NCI-H1694 (cell line): ENCODE measurements at places on chromosomes 1 and 21.
A peak's percentile ranks its signal among the peaks of the same experiment; 100 is the strongest.

DNA sequence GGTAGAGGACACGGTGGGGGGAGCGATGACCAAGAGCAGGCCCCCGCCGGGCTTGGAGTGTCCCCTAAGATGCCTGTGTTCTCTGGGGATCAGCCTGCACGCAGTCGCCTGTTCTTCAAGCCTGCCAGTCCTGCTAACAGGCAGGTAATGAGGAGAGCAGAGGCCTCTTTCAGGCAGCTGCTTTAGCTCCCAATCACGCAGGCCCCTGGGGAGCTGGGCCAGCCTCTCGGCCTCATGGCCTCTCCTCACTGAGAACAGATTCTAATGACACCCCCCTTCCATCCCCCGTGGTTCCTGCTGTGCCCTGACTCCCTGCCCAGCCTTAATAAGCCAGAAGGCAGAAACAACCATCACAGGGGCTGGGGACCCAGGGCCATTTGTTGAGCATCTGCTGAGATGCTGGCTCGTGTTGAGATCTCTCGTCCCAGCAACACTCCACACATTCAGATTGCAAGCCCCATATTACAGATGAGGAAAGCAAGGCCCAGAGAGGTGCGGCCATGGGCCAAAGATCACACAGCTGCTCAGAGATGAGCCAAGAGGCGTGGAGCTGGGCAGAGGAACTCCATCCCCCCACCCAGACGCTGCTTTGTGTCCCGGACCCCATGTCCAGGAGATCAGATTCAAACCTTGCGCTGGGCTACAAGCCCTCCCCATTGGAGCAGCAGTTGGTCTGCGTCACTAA is 71.6 kb upstream of the CASZ1 start:
- peak; percentile 61 for DNase-seq

- no peak for DNase-seq
These were observed 461.9 kb upstream of the RGS18 start for GRCh38 chr1:191696354-191696753.

GRCh38 chr1:209249280-209249670 is 334.2 kb upstream of the CAMK1G start:
- no peak for DNase-seq

DNA sequence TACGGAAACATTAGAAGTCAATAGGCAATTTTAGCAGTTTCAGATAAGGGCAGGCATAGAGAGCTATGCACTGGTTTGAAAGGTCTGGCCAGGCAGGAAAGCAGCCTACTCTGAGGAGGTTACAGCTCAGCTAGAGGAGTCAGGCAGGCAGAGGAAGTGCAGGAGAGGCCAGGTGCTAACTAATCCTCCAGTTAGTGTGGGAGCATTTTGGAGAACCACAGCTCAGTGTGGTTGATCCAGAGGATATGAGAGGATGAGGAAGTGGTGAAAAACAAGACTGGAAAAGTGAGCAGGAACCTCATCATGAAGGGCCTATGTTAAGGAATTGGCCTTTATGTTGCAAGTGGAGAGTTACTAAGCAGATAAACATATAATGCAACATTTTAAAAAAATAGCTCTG is 282.4 kb upstream of the SGIP1 start:
- DNase-seq: no peak

DNA sequence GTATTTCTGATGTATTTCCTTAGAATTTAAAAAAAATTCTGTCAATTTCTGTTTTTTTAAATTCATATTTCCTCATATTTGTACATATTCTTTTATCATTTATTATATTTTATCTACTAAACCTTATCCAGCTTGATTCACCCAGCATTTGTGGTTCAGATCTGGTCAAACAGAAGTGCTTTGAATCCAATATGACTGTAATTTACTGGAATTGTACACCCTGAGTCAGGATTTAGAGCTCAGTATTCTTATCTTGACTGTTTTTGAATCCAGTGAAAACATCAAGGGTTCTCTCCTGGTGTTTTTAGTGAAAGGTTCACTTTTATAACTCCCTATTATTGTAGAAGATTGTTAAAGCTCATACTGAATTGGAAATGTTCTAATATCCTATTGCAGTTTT is 1077.0 kb upstream of the NCAM2 start:
- no peak for DNase-seq

DNA sequence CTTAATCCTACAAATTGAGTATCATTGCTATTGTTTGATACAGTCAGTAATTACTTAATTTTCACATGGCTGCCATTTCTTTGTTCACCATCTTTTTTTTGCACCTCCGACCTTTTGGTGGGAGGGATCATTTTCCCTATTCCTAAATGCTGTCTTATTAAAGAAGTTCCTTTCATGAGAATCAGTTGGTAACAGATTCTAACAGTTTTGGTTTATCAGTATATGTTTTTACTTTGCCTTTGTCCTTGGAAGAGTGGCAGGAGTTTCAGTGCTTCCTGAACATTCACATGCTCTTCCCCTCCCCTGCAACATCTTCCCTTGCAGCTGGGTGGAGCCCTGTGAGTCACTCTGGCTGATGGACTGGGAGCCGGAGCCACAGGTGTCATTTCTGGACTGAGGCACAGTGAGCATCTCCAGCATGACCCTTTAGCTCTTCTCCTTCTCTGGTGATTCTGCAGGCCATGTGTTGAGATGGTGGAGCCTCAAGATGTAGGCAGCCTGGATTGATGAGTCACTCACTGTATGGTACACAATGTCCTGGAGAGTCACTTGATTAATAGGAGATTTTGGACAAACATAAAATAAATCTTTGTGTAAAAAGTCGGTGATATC is 217.7 kb downstream of the URB2 start:
- DNase-seq: no peak

GRCh38 chr1:242196101-242196500 is 197.2 kb upstream of the MAP1LC3C start:
- no peak for DNase-seq

GRCh38 chr1:93715529-93716126 is 34.0 kb upstream of the BCAR3 start:
- DNase-seq: peak; percentile 63

- DNase-seq: no peak
These were observed 123.4 kb upstream of the BMP8A start for GRCh38 chr1:39368045-39368444.

DNA sequence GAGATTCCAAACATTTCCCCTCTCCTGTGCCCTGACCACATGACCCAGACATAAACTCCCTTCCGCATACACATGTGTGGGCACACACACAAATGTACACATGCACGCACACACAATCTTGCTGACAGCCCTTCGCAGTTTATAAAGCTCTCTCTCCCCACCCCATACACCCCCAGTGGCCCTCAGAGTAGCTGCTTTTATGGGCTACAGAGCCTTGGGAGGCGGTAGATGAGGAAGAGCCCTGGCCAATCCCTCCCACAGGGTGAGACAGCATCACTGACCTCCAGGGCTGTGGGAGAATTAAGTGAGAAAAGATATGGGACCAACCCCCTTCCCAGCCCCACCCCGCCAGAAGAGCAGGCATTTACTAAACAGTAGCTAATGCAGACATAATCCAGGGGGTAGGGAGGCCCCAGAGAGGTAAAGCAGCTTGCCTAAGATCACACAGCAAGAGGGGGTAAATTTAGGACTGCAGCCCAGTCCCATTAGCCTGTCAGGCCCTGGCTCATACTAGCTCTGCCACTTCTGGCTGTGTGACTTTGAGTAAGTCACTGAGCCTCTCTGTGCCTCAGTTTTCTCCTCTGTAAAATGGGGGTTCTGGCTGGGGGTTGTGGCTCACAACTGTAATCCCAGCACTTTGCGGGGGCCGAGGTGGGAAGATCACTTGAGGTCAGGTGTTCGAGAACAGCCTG is 5.1 kb downstream of the SDC3 start:
- no peak for DNase-seq

- no peak for DNase-seq
These were observed 43.7 kb downstream of the BTBD8 start for GRCh38 chr1:92123868-92124267.

- DNase-seq: no peak
These were observed 408.7 kb upstream of the PKN2 start for GRCh38 chr1:88275259-88275862.

- no peak for DNase-seq
These were observed 231.2 kb upstream of the LYPLAL1 start for GRCh38 chr1:218942431-218942830.

DNA sequence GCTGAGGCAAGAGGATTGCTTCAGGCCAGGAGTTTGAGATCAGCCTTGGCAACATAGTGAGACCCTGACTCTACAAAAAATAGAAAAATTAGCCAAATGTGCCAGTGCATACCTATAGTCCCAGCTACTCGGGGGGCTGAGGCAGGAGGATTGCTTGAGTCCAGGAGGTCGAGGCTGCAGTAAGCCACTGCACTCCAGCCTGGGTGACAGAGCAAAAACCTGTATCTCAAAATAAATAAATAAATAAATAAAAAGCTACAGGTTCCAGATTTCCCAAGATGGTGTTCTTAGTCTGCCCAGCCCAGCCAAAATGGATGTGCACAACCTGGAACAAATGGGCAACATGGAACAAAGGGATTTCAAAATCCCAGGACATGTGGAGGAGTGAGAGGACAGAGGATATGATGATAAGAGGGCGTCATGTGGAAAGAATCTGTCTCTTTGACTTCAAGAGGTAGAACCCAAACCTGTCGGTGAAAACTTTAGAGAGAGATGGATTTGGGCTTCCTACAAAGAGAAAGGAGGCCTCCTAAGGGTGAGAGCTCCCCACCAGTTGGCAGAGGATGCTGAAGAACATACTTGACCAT is 3.2 kb downstream of the EDARADD start:
- no peak for DNase-seq

DNA sequence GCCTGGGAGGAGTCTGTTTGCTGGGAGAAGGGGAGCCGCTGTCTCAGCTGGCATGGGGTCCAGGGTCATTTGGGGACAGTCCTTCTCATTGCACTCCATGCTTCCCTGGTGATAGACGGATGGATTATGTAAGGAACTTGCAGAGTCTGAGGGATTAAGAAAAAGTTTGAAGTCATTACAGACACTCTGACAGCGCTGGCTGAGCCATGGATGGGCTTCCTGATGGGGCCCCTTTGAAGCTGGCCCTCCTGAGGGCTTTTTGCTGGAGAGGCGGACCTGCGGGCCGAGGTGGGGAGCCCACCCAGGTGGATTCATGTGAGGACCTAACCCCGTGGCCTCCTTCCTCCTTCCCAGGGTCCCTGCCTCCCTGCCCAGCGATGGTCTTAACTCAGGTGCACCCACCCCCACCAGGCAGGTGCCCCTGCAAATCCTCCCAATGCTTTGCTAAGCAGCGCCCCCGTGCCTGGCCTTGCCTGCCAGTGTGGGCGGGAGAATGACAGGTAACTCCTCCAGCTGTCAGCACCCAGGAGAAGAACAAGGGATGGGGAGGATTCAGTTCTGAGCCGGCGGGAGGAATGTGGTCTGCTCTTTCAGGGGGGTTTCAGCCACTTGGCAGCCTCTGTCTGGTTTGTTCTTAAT is 24.2 kb upstream of the C1orf174 start:
- DNase-seq: no peak

GRCh38 chr1:44707959-44708831 is 22.8 kb downstream of the RNU5D-1 start:
- DNase-seq: no peak

DNA sequence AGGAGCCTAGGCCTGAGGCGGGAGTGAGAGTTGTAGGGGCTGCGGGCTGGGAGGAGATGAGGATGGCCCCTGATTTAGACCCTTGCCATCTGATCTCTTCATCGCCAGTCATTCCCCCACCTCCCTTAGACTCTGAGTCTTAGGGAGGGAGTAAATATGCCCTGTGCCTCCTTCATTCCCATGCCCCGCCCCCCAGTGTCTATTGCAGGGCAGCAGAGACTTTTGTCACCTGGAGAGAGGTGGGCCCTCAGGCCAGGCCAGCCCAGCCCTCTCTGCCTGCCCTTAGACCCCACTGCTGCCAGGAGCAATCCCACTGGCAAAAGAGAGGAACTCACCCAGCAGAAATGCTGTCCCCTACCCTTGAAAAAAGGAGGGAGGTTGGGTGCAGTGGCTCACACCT is 3.2 kb upstream of the MFAP2 start:
- DNase-seq: no peak

GRCh38 chr1:39507230-39507928 is 15.9 kb downstream of the BMP8A start:
- peak; percentile 99 for DNase-seq

GRCh38 chr1:220808345-220809186 is 21.9 kb downstream of the MTARC1 start:
- DNase-seq: no peak

GRCh38 chr1:201259476-201260235 is 23.6 kb upstream of the PKP1 start:
- no peak for DNase-seq

GRCh38 chr1:41617336-41617735 is 132.9 kb upstream of the EDN2 start:
- no peak for DNase-seq

DNA sequence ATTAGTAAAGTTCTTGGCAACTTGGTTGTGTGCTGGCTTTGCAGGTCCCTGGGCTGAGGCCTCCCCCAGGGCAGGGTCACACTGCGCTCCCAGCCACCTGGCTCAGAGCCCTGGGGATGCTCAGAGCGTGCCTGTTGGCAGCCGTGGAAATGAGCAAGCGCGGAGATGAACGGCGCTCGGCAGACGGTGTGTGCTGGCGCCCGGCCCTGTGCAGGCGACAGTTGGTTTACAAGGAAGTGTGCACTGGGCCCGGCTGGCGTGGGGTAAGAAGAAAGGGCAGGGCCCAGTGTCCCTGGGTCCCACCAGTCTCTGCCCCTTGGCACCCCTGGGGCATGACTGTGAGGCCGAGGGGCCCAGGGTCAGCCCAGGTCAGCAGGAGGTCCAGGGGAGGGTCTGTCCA is 25.7 kb upstream of the PEX10 start:
- DNase-seq: peak; percentile 35

DNA sequence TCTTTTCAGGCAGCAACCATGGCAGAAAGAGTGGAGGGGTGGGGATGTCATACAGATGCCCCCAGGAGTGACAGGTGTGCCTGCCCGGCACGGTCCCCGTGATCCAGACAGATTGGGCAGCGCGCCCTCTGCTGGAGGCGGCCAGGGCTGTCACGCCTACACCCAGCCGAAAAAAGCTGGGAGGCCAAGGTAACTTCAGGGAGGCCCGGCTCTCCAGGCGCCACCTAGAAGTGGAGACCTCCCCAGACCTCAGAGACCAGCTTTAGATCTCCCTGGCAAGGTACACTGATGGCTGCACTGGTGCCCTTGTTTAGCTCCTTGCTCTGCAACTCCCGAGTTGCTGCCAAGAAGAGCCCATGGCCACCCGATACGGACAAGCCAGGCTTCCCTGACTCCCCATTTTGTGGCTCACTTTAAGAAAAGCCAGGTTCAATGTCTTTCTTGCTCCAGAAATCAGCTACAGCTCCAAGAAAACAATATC is 6.6 kb downstream of the GOLT1A start:
- DNase-seq: peak; percentile 37

GRCh38 chr1:14476170-14476955 is 122.1 kb upstream of the KAZN start:
- DNase-seq: no peak

DNA sequence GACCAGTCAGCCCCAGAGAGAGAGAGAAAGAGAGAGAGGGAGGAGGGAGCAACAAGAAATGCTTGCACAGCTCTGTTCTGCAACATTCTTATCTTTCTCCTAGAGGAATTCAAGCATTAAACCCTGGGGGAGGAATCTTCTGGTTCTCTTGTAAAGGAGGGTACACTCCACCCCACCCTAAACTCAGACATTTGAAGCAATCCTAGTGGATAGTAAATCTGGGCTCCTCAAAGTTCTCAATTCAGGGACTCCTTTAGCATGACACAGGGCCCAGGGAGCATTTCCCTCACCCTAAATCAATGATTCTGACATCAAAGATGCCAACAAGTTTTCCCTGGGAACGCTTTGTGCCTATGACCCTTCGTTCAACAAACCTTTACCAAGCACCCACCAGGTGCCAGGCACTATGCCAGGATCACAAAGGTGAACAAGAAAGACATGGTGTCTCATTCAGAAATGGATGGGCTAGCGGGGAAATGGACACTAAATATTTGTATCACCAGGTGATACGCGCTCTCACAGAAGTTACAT is 11.9 kb upstream of the CAPN2 start:
- no peak for DNase-seq
